ENCODE measurements at places on chromosomes 12 and 14.

DNA sequence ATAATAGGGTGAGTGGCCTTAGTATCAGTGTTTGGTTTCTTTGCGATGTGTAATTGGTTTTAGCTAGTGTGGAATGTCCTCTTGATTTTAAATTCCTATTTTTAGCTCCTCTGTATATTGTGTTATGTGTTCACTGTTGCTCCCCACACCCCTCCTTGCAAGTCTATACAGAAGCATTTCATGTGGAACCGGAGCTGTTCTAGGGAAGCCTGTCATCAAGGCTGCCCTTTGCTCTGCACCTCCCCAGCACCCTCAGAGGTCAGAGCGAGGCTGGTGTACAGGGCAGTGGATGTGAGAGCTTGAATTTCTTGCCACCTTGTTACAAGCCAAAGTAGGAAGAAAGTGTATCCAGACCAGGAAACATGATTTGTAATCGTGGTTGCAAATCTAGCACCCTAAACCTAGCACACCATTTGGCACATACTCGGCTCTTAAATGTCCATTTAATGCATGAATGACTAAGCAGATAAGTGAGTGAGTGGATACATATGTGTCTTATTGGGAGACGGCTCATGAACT lies 376.8 kb downstream of the RGS6 start:
- DNase-seq, result no peak

DNA sequence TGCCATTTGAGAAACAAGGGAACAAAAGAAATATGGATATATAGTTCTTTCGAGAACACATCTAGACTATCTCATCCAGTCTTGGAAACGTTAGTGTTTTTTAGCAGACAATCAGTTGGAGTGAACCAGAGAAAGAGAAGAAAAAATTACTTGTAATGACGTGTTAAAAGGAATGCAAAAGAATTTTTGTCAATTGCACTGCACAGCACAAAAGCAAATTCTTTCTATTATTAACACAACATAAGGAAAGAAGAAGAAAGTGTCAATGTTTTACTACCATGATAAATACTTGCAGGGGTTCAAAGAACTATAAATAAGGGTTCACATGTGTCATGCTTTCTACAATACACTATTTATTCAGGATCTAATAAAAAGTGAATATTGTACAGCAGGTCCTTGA lies 27.5 kb upstream of the GSG1 start:
- DNase-seq, result no peak

DNA sequence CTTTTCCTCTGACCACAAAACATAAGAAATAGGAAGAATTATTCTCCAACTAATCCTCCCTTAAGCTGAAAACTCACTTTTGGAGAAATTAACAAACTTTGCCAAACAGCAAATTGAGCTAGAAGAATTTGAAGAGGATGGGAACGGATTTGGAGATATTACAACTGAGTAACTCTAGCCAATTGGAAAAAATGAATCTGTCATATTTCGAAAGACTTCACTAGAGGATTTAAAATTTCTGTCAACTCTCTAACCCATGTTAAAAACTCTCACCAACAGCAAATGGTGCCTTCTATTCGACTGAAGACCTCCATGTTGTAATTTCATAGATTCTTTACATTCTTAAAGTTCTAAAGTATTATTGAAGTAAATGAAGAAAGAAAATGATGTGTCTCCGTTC lies 414.2 kb downstream of the RMST start:
- DNase-seq, result no peak

- DNase-seq, result no peak
These were observed 1.8 kb downstream of the FLRT2 start for GRCh38 chr14:85531587-85532373.

GRCh38 chr14:92665661-92666110 lies 82.7 kb downstream of the LGMN start:
- no peak for DNase-seq

DNA sequence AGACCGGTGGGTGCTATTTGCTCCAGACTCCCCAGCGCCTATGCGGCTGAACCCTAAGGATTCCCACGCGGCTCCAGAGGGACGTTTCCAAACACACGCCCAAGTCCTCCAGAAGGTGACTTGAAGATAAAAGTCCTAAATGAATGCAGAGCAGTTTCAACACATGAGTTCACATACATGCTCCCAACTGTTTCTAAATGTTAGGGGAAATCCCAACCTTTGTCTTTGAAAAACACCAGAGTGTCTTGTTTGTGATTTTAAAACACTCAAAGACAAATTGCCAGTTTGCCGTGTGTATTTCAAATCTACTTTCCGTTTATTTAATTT lies 252.9 kb upstream of the SFSWAP start:
- no peak for DNase-seq

DNA sequence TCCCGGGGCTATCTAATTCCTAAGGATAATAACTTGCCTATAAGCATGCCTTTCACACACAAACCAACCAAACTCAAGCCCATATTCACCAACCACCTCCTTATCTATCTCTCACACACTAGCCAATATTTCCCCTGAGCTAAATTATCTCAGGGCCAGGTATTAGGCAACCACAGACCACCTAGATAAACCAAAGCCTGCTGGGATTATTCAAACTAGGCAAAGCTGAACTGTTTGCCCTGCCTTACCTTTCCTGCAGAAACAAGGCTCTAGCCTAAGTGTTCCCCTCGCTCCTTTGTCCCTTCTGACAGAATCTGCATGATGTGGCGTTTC lies 114.7 kb upstream of the EEA1 start:
- no peak for DNase-seq

DNA sequence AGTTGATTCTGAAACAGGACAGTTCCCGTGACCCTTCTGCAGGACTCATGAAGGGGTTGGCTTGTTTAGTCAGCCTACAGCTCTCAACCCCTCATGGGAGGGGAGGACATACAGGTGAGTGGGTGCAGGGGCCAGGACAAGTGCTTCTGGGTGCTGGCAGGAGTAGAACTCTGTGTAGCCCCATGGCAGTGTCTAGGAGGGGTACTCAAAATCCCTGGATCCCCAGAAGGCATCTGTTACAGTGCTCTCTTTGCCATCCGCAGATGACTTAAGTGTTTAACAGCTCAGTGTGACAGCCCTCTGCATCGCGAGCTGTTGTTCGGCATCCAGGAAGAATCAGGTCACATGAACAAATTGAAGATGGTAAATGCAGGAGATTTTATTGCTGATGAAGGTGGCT lies 91.0 kb downstream of the PIK3C2G start:
- no peak for DNase-seq

GRCh38 chr14:77260631-77261030 lies 10.4 kb downstream of the NGB start:
- DNase-seq, result no peak

- no peak for DNase-seq
These were observed 33.3 kb downstream of the EP400 start for GRCh38 chr12:131983026-131983425.

DNA sequence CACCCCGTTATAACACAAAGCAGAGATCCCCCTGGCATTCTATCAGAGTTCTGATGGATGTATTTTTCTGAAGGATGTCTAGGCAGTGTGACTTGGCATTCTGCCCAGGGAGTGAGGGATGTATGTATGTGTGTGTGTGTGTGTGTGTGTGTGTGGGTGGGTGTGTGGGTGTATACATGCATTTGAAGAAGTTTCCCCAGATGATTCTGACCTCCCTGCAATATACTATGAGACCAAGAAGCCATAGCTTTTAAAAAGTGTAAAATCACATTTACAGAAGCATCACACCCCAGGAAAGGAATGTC lies 59.7 kb upstream of the NAP1L1 start:
- DNase-seq, result peak; percentile 40

DNA sequence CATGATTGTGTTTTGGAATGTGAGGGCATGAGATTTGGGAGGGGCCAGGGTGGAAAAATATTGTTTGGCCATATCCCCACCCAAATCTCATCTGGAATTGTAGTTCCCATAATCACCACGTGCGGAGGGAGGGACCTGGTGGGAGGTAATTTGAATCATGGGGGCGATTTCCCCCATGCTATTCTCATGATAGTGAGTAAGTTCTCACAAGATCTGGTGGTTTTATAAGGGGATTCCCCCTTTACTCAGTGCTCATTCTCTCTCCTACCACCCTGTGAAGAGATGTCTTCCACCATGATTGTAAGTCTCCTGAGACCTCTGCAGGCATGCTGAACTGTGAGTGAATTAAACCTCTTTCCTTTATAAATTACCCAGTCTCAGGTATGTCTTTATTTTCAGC lies 15.7 kb downstream of the OR10P1 start:
- DNase-seq, result no peak

DNA sequence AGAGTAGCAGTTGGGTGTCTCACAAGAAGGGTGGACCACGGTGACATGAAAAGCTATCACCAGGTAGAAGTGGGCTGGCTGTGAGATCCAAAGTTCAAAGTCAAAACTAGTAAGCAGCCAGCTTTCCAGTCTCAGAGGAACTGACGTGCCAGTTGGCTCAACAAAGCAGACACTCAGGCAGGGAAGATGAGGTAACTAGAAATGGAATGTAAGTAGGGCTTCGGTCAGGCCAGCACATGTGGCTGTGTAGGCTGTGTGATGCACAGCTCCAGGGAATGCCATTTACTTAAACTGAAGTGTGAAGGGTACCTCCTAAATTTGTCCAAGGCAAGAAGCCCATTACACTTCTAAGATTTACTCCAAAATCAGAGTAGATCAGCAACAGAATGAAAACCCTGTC lies 43.6 kb downstream of the PTPRR start:
- no peak for DNase-seq

DNA sequence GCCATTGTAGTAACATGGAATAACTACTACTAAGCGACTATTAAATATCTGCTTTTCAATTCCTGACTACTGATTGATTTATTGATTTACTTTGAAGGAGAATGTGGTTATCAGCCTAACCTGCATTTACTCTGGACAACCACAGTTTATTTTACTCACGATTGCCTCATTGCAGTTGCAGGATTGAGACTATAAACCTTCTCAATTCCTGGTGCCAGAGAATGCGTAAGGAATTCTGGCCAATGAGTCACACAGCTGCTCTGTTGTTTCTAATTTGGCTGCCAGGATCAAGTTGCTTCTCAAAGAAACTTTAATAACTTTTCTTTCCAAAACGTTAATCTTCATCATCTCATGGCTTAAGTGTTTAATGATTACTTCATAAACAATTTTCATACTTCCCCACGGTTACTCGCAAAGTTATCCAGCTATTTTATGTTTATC lies 13.1 kb upstream of the TMTC1 start:
- DNase-seq, result no peak

DNA sequence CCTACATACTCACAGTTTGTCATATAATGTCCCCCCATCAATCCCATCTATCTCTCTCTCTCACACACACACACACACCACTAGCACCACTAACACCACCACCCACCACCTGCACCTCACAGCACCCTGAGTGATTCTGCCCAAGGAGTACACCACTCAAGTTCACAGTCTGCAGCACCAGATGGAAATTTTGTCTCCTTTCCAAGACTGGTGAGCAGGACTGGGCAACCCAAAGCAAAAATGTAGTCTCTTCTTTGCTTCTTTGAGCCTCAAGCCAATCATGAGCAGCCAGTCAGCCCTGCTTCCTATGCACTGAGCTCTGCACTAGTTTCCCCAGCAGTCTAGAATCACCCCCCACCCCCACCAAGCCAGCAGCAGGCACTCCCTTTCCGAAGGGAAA lies 15.0 kb upstream of the ARMH4 start:
- no peak for DNase-seq

- DNase-seq, result no peak
These were observed 372.8 kb downstream of the TMEM121 start for GRCh38 chr14:105899071-105899641.

DNA sequence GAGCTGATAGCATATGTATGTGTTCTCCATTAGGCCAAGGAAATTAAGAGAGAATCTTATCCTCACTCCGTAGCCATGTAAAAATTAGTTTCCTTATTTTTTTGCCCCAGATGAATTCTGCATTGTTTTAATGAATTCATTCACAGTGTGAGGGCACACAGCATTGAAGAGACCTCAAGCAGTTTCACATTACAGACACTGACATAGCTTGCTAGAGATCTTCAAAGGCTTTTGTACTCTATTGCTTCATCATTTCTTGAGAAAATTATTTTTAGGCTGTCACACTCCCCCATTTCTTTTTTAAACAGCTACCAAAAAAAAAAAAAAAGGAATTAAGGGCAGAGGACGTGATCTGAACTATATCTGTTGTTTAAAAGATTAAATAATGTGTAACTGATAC lies 251.1 kb downstream of the BCAT1 start:
- DNase-seq, result no peak
